ENCODE measurements at places on chromosomes 7 and 10.

GRCh38 chr10:18157881-18158280 is 17.7 kb downstream of the CACNB2 start:
- no peak for DNase-seq

DNA sequence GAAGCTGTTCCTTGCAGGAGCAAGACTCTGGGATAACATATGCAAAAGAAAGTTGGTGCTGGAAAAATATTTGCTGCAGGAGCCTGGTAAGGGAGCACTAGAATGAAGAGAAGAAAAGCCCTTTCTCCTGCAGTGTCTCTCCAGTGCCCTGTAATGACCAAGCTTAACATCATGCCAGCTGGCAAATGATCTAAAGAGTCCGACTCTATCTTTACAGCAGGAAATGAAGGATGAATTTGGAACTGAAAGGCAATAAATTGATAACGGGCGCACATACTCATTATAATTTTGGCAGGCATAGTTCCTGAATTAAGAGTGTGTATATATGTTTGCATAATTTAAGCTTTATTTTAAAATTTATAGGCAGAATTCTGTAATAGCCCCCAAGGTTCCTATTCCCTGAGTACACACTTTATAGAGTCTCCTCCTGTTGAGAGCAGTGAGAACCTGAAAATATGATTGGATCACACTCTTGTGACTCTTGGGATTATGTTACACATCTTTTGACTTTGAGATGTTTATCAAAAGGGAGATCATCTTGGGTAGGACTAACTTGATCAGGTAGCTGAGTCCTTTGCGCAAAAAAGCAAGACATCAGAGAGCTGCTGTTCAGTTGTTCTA is 299.0 kb upstream of the MBL2 start:
- no peak for DNase-seq

DNA sequence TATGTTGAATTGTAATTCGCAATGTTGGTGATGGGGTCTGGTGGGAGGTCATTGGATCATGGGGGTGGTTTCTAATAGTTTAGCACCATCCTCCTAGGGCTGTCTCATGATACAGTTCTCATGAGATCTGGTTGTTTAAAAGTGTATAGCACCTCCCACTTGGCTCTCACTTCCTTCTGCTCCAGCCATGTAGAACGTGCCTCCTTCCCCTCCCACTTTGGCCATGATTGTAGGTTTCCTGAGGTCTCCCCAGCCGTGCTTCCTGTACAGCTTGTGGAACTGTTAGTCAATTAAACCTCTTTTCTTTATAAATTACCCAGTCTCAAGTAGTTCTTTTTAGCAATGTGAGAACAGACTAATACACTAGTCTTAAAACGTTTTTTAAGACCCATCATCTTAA is 15.6 kb upstream of the HECW1 start:
- DNase-seq, result no peak

DNA sequence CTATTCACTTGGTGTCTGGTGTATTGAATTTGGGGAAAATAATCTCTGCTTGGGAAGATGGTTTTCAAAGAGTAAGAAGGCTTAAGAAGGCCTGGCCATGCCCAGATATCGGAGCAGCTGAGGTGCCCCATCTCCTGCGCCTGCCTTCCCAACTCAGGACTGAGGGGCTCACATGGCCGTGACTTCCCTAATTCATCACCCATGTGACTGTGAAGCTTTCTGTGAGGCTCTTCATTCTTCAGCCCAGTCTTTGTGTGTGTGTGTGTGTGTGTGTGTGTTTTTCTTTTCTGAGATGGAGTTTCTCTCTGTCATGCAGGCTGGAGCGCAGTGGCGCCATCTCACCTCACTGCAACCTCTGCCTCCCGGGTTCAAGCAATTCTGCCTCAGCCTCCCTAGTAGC is 53.2 kb downstream of the PROSER2 start:
- no peak for DNase-seq

GRCh38 chr10:18684953-18685352 is 25.7 kb downstream of the ARL5B start:
- no peak for DNase-seq

DNA sequence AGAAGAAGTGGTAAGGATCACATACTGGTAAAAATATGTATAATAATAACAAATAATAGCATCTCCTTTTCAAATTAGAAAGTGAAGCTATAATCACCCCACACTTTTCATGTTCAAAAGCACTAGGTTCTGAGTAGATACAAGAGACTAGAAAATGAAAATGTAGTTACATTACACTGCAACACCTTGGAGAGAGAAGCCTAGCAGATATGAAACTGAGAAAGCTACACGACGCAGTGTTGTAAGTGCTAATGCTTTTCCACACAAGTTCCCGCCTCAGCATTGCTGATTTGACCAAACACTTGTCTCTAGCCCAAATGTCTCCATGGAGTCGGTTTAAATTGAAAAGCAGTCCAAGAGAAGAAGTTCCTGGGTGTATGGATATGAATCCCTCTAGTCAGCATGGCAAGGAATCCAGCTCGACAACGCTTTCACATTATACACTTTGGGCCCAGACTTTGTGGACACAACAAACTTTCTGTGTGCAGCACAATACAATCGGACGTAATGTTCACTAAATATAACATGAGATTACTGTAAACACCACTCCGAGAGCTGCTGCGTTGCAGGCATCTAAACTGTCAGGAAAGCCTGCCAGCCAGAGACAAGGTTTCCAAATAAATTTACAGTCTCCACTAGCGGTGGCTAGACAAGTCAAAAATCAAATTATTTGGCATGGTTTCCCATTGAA is 1.7 kb downstream of the PDE1C start:
- DNase-seq, result no peak

- no peak for DNase-seq
Measured at GRCh38 chr7:150356265-150356897, 12.2 kb upstream of the REPIN1 start.

DNA sequence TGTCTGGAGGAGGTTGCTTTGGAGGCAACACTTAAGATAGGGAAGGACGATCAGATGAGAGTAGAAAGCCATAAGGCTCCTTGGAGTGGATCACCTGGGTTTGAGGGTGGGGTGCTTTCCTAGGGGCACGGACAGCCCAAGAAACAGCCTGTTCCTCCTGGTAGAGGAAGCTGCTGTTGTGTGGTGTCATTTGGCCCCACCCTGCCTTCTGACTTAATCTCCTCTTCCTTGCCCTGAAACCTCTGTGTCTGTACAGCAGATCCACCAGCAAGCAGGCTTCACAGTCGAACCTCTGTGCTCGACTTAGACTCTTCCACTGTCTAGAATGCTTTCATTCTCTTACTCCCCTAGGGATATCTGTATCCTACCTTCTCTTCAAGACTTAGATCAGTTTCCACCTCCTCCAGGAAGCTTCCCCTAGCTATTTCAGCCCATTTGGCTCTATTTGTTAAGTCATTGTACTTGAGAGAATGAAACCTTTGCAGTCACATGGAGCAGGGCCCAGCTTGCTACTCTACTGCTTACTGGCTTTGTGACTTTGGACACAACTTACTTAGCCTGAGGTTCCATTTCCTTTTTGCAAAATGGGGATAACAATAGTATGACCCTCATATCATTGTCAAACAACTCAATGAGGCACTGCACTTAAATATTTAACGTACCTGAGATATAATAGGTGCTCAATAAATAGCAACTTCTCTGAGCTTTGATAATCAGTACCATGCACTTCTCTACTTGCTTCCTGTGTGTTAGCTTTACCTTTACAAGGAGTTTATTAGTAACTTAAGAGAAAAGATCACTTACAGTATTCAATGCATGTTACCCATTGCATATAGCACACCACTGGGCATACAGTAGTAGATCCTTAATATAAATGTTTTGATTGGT is 5.0 kb downstream of the MXI1 start:
- no peak for DNase-seq

DNA sequence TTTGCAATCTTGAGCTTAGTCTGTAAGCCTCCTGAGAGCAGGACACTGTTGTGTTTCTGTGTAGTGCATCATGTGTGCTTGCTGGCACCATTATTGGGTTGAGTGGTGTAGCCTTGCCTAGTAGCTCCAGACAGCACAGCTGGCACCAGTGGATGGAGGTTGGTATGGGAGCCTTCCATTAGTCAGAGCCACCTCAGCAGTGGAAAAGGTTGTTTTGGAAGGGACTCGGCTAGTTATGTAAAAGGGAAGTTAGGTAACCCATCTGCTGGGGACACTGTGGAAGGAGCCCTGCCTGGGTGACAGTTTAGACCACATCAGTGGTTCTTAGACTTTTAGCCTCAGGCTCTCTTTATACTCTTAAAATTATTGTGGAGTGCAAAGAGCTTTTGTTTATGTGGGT is 16.3 kb downstream of the MINDY4 start:
- no peak for DNase-seq

GRCh38 chr10:113983552-113983951 is 60.1 kb upstream of the ADRB1 start:
- no peak for DNase-seq

GRCh38 chr10:132280646-132281074 is 27.1 kb downstream of the STK32C start:
- DNase-seq, result no peak

- DNase-seq, result no peak
Measured at GRCh38 chr7:140841166-140841715, 83.5 kb downstream of the BRAF start.
